GOT3 (cell line): ENCODE measurements at places on chromosomes 13 and 19.

DNA sequence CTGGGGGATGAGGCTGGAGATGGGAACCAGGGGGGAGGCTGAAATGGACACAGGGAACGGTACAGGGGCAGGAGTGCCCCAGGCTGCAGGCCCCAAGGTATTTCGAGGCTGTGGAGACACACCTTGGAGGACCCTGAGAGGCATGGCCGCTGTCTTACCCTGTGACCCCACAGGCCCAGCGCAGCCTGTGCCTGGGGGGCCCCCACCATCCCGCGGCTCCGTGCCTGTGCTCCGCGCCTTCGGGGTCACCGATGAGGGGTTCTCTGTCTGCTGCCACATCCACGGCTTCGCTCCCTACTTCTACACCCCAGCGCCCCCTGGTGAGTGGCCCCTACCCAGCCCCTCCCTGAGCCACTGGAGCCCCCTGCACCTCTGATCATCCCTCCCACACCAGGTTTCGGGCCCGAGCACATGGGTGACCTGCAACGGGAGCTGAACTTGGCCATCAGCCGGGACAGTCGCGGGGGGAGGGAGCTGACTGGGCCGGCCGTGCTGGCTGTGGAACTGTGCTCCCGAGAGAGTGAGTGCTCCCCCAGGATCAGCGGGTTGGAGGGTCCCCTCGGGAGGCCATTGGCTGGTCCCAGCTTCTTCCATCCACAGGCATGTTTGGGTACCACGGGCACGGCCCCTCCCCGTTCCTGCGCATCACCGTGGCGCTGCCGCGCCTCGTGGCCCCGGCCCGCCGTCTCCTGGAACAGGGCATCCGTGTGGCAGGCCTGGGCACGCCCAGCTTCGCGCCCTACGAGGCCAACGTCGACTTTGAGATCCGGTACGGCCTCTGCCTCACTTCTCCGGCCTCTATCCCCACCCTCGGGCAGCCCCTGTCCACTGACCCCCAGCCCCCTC lies 16.9 kb upstream of the SPIB start:
- no peak for DNase-seq

DNA sequence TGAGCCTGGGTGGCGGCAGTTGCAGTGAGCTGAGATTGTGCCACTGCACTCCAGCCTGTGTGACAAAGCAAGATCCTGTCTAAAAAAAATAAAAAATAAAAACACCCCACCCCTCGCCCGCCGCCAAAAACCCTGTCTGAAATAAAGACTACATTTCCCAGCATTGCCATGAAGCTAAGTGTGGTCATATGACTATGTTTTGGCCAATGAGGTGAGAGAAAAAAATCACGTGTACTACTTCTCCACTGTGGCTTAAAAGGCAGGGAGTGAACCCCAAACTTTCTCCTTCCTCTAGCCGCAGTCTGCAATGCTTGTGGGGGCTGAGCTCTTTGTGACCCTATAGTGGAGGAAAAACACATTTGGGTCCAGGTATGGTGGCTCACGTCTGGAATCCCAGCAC lies 54.9 kb downstream of the COLGALT1 start:
- DNase-seq = no peak

GRCh38 chr13:74219566-74219965 lies 85.4 kb upstream of the KLF12 start:
- DNase-seq = no peak

- DNase-seq = no peak
Measured at GRCh38 chr19:3642987-3643673, 16.5 kb upstream of the CACTIN start.
